HFFc6 (cell line): ENCODE measurements at places on chromosomes 7 and 10. TPM values are rescaled to one million over a fixed set of nuclear protein-coding genes. Genes with fewer than 3 reads are reported as not detected.

- no peak for DNase-seq
These were observed 241.7 kb downstream of the IPMK start for GRCh38 chr10:58026036-58026435.

GRCh38 chr7:38195804-38196595 is 18.0 kb downstream of the STARD3NL start:
- peak; percentile 24 for DNase-seq

- no peak for DNase-seq
These were observed 13.8 kb downstream of the UBE2D1 start for GRCh38 chr10:58348571-58349033.

- peak; percentile 93 for DNase-seq
These were observed 428.9 kb downstream of the TNS3 start for GRCh38 chr7:47153058-47153457.

- no peak for DNase-seq
These were observed 140.7 kb downstream of the SLC25A13 start for GRCh38 chr7:96181174-96181573.

DNA sequence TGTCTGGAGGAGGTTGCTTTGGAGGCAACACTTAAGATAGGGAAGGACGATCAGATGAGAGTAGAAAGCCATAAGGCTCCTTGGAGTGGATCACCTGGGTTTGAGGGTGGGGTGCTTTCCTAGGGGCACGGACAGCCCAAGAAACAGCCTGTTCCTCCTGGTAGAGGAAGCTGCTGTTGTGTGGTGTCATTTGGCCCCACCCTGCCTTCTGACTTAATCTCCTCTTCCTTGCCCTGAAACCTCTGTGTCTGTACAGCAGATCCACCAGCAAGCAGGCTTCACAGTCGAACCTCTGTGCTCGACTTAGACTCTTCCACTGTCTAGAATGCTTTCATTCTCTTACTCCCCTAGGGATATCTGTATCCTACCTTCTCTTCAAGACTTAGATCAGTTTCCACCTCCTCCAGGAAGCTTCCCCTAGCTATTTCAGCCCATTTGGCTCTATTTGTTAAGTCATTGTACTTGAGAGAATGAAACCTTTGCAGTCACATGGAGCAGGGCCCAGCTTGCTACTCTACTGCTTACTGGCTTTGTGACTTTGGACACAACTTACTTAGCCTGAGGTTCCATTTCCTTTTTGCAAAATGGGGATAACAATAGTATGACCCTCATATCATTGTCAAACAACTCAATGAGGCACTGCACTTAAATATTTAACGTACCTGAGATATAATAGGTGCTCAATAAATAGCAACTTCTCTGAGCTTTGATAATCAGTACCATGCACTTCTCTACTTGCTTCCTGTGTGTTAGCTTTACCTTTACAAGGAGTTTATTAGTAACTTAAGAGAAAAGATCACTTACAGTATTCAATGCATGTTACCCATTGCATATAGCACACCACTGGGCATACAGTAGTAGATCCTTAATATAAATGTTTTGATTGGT is 5.0 kb downstream of the MXI1 start:
- DNase-seq: no peak

Gene RARRES2
- total RNA-seq: not detected in 3 replicates

Gene WDR11
- 34.2 to 38.6 TPM (median 35.6 TPM) in 3 replicates for total RNA-seq
